ENCODE measurements at places on chromosomes 7 and 10.

- no peak for DNase-seq
Measured at GRCh38 chr7:137968890-137969289, 33.0 kb downstream of the CREB3L2 start.

- peak; percentile 34 for DNase-seq
Measured at GRCh38 chr7:35624299-35625186, 70.4 kb downstream of the HERPUD2 start.

DNA sequence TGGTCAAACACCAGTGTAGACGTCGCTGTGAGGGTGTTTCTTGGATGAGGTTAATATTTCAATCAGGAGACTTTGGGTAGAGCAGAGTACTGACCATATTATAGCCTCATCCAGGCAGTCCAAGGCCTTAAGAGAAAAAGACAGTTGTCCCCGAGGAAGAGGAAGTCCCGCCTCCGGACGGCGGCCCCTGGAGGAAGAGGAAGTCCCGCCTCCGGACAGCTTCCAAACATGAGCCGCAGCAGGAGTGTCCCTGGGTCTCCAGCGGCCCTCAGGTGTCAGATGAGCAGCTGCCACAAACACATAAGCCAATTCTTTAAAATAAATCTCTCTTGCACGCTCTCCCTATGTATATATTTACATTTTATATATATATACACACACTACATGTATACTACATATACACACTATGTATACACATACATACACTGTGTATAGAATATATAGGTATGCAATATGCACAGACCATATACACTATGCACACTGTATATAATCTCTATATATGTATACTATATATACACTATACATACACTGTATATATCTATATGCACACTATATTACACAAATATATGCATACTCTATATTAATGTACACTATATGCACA lies 37.5 kb downstream of the PWWP2B start:
- DNase-seq = peak; percentile 79

- DNase-seq = peak; percentile 53
Measured at GRCh38 chr7:155962191-155962967, 150.1 kb upstream of the SHH start.

DNA sequence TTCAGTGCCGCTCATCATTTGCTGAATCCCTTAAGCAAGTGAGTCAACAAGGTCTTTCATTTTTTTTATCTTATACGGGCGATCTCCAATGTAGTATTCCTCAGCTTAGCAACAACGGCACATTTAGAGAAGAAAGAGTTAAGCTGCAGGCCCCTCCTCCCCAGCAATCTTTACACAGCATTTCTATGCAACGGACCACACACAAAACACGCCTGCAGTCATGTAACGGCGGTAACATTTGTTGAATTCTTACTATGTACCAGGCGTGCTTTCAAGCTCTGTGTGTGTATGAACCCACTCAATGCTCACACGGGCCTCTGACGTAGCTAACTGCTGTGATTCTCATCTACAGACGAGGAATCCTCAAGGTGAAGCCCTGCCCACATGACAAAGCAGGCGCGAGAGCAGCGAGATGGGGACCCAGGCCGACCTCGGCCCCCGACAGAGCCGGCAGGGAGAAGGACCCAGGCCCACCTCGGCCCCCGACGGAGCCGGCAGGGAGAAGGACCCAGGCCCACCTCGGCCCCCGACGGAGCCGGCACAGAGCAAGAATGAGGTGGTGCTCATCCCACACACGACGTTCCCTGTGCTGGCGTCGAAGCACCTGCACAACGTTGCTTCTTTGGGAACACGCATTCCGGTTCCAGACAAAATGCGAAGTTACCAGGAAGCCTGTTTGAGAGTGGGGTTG lies 240.7 kb downstream of the ZMYND11 start:
- DNase-seq = no peak

DNA sequence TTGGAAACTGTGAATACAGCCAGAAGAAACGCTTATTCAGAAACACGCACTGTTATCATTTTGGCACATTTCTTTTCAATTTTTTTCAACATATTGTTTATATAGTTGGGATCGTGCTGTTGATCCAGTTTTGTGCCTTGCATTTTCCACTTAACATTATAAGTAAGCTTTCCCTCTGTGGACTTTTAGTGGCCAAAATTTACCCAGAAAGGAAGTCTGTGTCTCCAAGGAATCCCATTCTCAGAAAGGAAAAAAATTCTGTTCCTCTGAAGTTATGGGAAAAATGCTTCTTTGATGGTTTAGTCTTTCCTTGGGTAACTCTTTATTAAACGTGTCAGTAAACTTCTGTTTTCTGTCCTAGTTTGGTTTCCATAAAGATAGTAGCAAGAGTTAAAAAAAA lies 280.0 kb downstream of the REEP3 start:
- DNase-seq = no peak

DNA sequence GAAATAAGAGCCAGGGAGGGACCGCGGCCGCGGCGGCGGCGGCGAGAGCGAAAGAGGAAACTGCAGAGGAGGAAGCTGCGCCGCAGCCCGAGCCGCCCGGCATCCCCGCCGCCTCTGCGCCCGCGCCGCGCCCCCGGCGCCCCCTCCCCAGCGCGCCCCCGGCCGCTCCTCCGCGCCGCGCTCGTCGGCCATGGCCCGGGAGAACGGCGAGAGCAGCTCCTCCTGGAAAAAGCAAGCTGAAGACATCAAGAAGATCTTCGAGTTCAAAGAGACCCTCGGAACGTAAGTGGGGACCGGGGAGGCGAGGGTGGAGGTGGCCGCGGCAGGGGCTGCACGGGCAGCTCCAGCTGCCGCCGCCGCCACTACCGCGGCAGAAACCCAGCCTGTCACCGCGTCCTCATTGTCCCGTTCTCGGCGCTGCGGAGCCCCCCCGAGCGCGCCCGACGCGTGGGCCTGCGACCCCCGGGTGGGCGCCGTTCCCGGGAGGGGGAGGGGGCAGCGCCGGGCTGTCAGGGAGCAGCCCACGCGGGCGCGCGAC lies 351 bp downstream of the CAMK1D start:
- no peak for DNase-seq

DNA sequence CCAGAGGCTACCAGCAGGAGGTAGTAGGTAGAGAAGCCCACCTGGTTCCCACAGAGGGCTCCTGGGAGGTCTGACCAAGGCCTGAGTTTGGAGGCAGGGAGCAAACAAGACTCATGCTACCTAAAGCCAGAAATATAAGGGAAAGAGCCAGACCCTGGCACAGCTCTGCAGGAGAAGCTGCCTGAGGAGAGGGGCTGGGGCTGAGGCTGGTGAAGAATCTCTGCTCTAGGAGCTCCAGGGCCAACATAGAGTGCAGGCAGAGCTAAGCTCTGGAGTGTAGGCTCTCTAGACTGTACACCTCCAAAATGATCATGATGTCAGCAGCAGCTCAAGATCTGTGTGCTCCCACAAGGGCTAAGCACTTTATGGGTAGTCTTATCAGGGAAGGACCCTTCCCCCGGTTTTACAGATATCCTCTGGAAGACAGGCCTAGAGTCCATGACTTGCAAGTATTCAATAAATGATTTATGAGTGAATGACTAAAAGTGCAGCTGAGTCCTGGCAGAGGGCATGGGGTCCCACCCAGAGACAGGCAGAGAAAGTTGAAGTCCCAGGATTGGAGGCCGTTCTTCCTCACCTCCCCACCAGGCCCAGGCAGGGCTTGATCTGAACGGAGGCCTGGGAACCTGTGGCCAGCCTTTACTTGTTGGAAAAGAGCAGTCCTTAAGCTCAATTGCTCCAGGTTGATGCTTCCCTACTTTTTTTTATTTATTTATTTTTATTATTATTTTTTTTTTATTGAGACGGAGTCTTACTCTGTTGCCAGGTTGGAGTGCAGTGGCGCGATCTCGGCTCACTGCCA lies 71.5 kb upstream of the LRRC4 start:
- DNase-seq = no peak

DNA sequence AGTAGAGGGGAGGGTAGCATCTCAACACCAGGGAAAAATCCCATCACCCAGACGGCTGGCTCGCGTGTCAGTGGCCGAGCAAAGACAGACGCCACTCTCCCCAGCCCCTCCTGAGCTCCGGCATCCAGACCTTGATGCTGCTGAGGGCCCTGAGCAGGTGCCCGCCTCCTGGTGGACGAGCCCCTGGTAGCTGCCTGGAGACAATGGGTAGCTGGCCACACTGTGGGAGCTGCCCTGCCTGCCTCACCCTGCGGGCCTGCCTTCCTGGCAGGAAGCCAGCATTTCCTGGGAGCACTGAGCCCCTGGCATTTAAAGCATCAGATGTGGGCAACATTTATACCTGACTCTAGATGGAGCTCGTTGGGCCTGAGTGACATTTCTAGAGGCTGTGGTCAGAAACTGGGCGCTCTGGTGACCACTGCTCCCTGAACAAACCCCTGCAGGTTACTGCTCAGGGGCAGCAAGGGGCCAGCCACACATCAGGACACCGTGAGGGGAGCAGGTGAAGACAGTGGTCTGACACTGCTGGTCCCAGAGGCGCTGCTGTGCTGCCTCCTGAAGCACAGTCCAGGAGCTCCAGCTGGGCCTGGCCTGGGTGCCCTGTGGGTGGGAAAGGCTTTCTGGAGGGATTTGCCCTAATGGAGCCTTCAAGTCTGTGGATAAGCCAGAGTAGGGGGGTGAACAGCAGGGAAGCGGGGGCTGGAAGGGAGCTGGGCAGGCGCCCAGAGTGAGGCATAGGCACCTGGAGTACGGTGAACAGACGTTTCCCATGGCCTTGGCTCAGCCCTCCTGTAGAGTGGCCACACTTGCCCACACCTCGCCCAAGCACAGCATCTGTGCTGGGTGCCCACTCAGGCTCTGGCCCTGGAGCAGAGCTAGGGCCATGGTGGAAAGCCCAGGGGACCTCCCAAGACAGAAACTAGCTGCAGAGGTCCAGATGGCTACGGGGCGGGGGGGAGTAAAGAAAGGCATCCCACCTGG lies 138.7 kb downstream of the MAPK8 start:
- no peak for DNase-seq

GRCh38 chr7:131540491-131541162 lies 15.8 kb downstream of the PODXL start:
- DNase-seq = no peak

DNA sequence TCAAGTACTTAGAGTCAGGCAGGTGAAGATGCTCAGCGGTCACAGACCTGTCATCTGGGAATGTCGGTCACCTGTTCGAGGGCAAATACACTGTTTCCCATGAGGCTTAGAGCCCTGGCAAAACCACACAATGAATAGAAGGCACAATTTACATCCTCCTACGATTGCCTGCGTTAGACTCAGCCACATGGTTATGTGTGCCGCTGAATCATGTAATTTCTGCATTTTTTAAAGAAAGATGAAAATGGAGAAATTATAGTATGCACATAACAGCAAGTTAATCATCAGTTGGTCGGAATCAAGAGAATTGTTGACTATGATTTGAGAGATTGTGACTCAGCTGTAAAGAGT lies 158.2 kb downstream of the ADARB2 start:
- no peak for DNase-seq

GRCh38 chr7:1703441-1703840 lies 33.4 kb downstream of the ELFN1 start:
- DNase-seq = no peak

- DNase-seq = no peak
Measured at GRCh38 chr10:22760025-22760424, 45.6 kb upstream of the PIP4K2A start.

DNA sequence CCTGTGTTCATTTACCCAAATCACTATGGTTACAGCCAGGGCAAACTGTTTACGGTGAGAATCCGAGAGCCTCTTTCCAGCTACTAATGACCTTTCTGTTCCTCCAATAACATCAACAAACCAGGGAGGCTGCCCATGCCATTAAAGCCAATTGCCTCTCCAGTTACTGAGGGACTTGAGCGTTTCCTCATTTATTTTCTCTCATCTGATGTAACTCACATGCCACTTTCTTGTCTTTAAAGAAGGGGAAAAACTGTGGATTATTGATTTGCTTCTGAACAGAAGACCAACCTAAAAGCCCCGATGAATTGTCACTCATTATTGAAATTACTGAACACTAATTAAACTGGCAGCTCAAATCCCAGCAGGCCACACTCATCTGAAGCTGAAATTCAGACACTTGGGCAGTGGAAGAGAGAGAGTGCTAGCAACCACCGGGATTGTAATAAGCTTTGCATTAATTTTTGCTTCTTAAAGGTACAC lies 595.8 kb upstream of the MKI67 start:
- DNase-seq = no peak

GRCh38 chr7:28114056-28114455 lies 66.5 kb downstream of the JAZF1 start:
- no peak for DNase-seq

DNA sequence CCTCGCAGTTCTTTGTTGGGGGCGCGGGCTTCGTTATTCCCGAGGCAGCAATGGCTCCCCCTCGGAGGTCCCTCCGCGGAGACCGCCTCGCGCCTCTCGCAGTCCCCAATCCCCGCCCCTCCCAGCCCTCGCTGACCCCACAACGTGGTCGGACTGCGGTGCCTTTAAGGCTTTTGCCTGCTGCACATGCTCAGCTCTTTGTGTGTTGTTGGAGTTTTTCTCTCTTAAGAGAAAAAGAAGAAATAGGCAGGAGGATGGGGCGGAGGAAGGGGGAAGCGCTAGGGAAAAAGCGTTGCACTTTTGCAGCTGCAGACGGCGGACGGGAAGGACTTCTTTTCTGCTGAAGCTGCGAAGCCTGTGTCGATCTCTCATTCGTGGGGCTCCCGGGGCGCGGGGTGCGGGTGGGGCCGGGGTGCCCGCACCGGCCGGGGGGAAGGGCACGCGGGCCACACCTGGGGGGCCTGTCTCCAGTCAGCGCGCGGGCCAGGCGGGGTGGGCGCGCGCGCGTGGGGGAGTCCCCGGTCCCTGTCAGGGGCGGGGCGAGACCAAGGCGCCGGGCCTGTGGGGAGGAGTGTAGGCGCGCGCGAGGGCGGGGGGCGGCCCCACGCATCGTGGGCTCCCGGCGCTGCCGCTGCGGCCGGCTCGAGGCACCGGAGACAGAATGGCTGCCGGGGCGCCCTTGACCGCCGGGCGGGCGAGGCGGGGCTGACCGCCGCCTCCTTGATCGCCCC lies 445 bp upstream of the ATRNL1 start:
- peak; percentile 30 for DNase-seq

GRCh38 chr7:147153571-147153970 lies 1037.0 kb downstream of the CNTNAP2 start:
- no peak for DNase-seq

DNA sequence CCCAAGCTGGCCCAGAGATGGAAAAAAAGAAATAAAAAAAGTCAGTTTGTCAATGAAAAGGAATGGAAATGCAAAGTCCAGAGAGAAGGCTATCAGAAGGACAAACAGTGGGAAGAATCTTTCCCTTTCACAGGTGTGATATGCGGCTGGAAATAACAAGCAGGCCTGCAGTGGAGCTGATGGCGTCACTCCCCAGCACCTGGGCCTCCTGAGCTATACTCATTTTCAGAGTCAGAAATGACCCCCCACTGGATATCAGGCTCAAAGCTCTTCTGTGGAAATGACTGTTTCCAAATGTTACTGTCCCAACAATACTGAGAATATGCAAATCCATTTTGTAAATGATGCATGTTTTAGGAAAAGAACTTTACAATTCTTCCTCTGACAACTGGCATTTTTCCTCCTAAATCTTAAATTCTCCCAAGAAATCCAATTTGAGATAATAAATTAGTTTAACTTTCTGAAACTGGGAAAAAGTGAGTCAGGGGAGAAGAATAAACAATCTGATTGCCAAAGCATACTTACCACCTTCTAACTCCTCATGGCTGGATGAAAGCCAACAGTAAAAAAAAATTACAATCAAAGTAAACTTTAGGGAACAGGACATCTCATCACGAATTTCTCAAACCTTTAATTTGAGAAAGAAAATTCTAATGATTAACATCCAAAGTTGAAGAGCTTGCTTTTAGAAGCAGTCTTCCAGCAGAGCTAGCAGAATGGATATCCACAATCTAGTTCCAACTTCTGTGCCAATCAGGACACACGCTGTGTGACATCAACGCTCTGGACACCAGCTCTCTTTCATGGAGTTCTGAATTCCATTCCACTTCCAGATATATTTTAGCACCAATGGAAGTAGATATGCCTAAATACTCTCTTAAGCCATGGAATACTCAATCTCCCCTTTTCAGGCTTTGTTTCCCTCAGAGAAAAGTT lies 5.3 kb upstream of the CUZD1 start:
- DNase-seq = no peak
